ENCODE measurements at places on chromosomes 3 and 15. TPM values are rescaled to one million over a fixed set of nuclear protein-coding genes. Genes with fewer than 3 reads are reported as not detected.

Gene MST1R
- total RNA-seq, result 0.43 TPM

Gene PIGZ
- total RNA-seq, result 1.0 TPM

Gene MAGEL2
- under 0.01 TPM for total RNA-seq

Gene GOLGA8J
- not detected for total RNA-seq

Gene ADIPOQ
- total RNA-seq, result not detected

Gene SPATA12
- not detected for total RNA-seq

Gene C3orf49
- total RNA-seq, result not detected

Gene SLC41A3
- total RNA-seq, result 37.8 TPM

Gene GOLGA8T
- not detected for total RNA-seq

Gene SLTM
- 72.3 TPM for total RNA-seq

Gene CELSR3
- 2.4 TPM for total RNA-seq

Gene AVEN
- total RNA-seq, result 33.5 TPM

Gene NPAP1
- total RNA-seq, result not detected

Gene NLGN1
- total RNA-seq, result 6.7 TPM

Gene ZIC1
- total RNA-seq, result 0.29 TPM

Gene AGBL1
- total RNA-seq, result not detected
